Activated CD4-positive, alpha-beta T cell treated with anti-CD3 and anti-CD28 coated beads for 4 hours (primary cell): ENCODE measurements at places on chromosomes 3 and 15.

DNA sequence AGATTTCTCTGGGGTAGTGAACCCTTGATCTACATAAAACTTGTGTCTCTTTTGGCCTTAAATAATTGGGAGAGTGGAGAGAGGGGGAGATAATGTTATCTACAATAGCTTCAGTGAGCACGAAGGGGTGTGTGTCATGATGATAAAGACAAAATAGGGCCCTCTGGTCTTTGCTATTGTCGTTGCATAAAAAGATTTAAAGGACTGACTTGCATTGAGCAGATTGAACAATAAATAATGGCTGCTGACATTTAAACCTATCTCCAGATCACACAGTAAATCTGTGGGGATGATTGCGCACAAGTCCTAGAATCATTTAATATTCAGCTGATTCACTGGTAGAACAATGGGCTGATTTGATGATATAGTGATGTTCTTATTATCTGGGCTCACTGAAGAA lies 71.3 kb upstream of the GAP43 start:
- no peak for DNase-seq

GRCh38 chr3:42705058-42705767 lies 2.6 kb upstream of the HHATL start:
- DNase-seq, result no peak

DNA sequence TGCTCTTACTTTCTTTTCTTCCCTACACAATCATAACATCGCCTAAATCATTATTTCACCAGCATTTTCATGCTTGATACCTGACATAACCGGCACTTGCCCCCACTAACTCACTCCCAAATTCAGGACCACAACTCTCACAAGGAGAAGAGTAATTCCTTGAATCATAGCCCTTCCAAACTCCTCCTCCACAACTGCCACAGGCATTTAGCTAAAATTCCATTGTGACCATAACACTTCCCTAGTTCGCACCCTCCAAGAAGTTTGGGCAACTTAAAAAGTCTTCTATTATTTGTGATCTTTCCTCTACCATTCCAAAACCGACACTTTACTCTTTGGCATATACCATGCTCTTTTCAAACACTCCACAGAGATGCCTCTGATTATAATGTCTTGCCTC lies 59.4 kb upstream of the XRN1 start:
- no peak for DNase-seq

DNA sequence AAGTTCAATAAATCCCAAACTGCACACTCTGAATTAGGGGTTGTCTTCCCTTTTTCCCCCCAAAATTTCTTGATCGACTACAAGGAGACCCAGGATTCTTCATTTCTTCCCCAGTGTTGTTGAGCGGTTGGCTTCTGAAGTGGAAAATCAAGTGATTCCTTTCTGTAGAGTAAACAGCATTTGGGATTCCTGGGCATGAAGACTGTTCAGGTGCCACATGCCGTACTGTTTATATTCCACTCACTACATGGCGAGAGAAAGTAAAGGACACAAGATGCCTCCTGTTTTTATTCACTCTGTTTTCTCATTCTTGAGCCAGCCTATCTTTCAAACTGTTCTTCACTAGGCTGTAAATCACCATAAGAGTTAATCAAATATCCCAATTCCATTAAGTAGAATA lies 12.6 kb downstream of the FSTL1 start:
- DNase-seq, result no peak

DNA sequence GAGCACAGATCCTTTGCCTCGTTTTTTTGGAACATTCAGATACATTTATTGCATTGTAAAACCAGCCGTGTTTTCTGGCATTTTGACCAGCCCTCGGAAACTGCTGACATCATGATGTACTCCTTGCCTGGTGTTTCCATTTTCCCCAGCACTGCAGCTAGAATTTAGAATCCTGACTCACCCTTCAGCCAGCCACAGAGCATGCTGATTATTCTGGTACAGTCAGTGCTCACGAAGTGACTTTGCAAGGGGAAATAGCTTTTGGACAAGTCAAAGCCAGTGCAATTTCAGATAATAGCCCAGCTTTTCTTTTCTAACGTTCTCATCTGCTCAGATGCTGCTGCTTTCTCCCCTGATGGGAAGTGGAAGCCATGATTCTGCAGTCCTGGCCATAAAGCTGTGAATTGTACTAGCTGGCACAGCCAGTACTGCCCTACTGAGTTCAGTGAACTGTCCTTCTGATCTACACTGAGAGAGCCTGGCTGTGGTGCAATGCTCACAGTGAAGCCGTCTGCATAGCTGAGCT lies 12.1 kb upstream of the CNBP start:
- DNase-seq, result no peak

GRCh38 chr15:70955151-70955550 lies 62.5 kb downstream of the LRRC49 start:
- DNase-seq, result no peak

DNA sequence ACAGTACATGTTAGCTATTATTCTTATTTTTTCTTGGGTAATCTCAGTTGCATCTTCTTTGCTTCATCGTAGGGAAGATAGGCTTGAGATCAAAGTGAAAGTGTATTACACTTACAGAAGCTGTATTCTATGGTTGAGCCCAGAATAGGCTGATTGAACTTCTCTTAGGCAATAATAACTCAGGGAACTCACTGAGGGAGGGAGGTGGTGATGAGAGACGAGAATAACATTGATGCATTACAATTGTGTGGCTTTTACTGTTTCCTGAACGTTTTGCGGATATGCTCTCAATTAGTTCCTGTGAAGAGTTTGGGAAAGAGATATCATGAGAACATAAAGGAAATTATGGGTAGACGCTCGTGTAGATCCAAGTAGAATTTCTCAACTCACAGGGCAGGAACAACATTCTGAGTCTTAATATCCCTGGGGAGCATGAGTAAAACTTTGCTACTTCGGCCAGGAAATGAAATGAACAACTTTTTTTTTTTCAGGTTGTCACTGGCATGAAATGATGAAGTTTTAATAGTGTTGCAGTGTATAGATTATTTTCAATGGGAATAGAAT lies 302.2 kb downstream of the TUSC7 start:
- DNase-seq, result no peak

- no peak for DNase-seq
These were observed 20.8 kb downstream of the VGLL4 start for GRCh38 chr3:11622586-11623550.
